Skeletal muscle cell (primary cell): ENCODE measurements at places on chromosomes 1 and 21.

GRCh38 chr1:230144758-230145504 lies 77.9 kb downstream of the GALNT2 start:
- DNase-seq, result no peak

DNA sequence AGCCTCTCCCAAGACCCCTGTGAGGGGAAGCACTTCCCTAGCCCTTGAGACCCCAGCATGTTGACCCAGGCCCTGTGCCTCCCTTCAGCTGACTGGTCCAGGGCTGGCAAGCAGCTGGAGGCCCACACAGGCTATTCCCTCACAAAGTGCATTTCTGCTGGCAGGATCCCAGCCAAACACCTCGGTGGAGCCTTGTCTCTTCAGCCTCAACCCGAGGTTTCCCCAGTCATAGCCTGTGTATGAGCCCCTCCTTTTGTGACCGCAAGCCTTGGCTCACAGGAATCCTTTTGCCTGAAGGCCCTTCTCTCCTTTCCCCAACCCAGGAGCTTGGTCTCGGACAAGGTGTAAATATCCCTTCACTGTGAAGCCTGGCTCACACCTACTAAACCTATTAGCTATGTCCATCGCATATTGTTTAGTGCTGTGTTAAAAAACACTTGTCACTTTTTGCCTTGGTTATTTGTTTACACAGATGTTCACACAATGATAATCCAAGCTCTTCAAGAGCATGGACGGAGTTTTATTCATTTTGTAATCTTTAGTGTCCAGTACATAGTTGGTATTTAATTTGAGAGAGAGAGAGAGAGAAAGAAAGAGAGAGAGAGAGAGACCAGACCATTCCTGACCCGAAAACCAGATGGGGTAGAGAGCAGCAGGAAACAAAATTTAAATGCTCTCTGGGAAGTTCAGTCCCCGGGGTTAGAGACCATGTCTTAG lies 8.5 kb upstream of the CD247 start:
- no peak for DNase-seq

DNA sequence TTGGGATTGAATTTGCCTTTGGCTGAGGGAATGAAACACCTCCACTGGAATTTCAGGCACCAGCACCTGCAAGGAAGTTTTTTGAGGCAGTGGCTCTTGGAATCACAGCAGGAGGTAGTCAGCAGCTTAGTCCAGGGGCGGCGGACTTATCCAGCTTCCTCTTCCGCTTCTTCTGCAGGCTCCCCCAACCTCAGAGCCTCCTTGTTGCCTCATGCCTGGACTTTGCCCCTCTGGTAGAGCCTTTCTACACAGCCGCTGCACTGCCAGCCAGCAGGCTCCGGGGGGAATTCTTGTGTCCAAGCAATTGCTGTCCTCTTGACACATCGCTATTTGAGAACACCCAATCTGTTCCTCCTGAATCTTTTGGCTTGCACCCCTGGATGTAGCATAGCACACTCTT lies 4.4 kb upstream of the RHEX start:
- DNase-seq, result no peak

DNA sequence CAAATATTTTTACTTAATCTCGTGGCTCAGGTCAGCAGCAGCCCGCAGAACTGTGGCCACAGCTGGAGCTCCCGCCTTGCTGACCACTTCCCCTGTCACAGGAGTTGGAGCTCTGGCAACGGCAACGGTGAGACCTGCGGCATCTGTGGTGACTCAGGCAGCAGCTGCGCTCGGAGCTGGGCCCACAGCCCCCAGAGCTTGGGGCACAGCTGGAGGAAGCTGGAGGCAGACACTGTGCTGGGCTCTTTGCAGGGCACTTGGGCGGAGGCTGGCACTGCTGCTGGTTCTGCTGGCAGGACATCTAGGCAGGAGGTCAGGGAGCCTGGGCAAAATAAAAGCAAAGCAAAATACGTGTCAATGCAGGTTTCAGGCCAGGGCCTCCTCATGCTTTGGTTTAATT lies at the start of gene LCE3A:
Gene LCE3A (minus strand): TSS at position 301 of the 400 bp plus-strand sequence. CDS start 0 bp downstream, at position 301.
- peak; percentile 25 for DNase-seq

- DNase-seq, result no peak
These were observed 877.7 kb upstream of the PRMT6 start for GRCh38 chr1:106178791-106179190.

- no peak for DNase-seq
These were observed 13.2 kb downstream of the SETD4 start for GRCh38 chr21:36047139-36047538.

DNA sequence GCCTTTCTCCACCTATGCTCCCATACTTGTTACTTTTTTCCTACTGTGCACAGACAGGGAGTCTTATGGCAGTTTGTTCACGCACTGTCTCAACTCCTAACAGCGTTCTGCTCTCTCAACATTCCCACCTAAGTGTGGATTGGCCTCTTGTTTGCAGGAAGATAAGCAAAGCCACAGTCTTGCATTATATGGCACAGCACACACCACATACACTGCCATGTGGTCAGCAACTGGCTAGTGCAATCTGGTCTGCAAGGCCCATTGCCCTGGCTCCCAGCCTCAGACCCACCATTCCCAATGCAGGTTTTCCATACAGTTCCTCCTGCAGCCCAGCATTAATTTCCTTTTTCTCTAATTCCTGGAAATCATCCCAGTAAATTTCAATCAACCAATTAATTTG lies 38.3 kb upstream of the LAMC2 start:
- no peak for DNase-seq

- peak; percentile 87 for DNase-seq
These were observed 12.5 kb upstream of the SARS1 start for GRCh38 chr1:109201123-109201703.

- no peak for DNase-seq
These were observed 657 bp upstream of the LIN9 start for GRCh38 chr1:226309398-226310244.

- DNase-seq, result no peak
These were observed 24.1 kb downstream of the TNNT2 start for GRCh38 chr1:201353186-201353940.

DNA sequence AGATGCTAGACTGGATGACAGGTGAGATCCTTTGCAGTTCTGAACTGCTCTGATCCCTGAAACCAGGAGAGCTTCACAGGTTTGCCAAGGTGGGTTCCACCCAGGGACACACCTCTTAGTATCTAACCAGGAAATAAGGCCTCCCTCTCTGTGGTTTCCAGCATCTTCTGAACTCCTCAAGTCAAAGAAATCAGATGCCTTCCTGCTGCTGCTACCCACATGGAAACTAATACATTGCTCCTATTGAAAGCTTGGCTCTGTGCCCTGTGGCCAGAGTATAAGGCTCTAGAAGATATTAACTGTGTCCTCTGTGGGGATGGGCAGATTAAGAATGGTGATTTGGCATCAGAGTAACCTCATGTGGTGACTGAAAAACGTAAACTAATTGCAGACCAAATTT lies 75.0 kb upstream of the MRPS6 start:
- no peak for DNase-seq

DNA sequence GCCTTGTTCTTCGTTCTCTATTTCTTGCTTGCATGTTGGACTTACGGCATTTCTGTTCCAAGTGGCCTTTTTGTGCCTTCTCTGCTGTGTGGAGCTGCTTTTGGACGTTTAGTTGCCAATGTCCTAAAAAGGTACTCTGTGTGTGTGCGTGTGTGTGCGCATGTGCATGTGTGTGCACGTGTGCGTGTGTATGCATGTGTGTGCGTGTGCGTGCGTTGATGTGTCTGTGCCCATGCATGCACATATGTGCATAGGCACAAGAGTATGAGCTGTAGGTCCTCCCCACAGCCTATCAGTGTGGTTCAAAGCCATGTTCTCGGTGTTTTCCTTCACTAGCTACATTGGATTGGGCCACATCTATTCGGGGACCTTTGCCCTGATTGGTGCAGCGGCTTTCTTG lies 13.7 kb downstream of the NPPA start:
- no peak for DNase-seq

DNA sequence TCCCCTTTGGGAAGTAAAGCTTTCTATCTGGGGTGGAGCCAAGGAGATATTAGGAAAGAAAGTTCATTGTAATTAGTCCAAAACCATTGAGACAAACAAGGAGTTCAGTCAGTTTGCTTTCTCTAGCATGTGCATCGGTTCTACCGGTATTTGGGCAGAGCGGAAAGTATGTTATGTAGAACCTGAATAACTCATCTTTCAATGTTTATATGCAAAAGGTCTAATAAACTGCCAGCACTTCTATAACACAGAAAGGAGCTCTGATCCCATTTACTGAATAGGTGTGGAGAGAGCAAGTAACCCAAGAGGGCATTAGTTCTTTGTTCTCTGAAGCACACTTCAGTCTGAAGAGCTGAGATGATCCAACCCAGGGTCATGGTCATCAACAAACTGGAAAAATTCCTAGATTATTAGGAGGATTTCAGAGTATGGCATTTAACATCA lies 3.5 kb downstream of the TGFB2 start:
- no peak for DNase-seq

- DNase-seq, result no peak
These were observed 35.7 kb upstream of the MYSM1 start for GRCh38 chr1:58735586-58735985.

GRCh38 chr21:35868005-35868868 lies 192.1 kb downstream of the SETD4 start:
- no peak for DNase-seq

DNA sequence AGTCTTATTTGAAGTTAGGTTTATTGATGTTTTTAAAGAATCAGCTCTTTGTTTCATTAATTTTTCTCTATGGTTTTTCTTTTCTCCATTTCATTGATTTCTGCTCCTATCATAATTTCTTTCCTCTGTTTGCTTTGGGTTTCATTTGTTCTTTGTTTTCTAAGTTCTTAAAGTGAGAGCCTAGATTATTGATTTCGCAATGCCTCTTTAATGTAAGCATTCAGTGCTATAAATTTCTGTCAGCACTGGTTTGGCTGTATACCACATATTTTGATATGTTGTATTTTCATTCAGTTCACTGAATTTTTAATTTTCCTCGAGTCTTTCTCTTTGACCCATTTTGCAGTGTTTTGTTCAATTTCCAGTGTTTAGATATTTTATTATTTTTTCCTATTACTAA lies 68.7 kb downstream of the DNAH14 start:
- DNase-seq, result no peak

DNA sequence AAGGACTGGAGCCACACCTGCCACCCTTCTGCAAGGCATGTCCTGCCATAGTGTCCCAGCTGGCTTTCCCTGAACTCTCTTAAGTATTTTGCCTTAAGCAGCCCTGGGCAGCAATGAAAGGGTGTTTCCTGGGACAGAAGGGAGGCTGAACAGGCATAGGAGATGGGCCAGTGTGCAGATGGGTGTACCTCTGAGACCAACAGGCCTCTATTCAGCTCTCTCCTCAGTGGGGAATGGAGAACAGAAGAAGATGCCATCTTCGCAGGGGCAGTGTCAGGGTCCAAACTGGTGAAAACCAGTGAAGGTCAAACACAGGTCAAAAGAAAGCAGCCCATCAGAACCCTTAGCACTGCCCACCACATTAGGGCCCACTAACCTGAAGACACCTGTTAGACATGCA lies 53.2 kb downstream of the FAM78B start:
- no peak for DNase-seq

DNA sequence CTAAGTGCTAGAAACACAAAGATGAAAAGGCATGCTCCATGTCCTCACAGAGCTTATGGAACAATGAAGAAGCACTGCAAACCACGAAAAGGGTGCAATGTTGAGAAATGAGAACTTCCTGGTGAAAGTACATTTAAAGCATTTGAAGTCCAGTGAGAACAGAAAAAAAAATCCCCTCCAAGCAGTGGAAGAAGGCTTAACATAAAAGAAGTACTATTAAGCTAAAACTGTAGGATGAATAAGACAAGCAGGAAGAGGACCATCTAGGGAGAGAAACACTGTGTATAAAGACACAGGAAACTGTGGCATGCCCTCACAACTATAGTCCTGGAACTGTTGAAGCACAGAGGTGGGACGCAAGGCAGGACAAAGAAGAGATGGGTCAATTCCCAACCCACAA lies 10.0 kb downstream of the TP53BP2 start:
- DNase-seq, result no peak

DNA sequence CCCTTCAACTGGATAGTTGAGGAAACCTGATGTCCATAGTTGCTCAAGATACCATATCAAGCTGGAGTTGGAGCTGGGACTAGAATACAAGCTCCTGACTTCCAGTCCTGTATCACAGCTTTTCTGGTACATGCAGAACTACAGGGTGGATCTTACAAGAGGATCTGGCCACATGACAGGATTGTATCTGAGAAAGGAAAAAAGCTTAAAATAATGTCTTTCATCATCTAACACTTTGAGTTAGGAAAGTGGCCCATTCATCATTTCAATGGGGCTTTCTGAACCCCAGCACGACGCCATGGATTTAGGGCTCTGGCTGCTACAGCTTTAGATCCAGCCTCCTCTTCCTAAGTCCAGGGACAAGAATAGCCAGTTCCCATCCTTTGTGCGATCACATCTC lies 46.9 kb downstream of the RASSF5 start:
- no peak for DNase-seq

DNA sequence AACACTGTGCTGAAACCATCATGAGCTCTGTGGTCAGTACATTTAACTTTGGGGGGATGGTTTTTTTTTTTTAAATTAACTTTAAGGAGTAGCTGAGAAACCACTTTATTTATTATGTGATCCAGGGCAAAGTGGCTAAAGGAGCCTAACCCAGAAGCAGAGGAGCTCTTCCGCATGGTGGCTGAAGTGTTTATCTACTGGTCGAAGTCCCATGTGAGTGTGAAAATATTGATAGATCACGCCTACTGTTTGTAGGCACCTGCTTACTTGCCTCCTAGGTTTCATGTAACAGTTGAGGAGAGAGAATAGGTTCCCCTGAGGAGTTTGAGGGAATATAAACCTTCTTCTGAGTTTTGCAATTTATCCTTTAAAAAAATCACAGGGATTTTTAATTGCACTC lies 181.4 kb downstream of the ZP4 start:
- no peak for DNase-seq

DNA sequence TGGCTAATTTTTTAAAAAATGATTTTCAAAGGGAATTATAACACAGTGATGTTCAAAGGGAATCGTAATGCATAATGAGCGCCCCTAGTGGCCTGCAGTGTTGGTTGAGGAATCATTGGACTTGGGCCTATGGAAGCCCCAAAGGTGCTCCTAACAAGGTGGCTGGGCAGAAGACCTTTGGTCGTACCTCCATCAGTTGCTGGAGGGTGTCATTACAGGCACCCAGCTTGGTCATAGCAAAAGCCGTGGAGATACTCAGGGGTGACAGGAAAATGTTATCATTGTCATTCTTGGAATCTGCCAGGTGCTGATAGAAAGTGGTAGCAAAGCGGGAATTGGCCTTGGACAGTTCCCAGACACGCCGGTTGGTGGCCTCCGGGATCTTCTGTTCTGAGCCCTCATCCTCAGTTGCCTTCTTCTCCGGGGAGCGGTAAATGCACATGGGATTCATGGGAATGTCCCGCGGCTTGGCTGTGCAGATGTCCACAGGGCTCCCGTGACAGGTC lies 2.7 kb downstream of the SERPINC1 start:
- no peak for DNase-seq

- no peak for DNase-seq
These were observed 2.2 kb upstream of the SEMA4A start for GRCh38 chr1:156151093-156151688.

- DNase-seq, result peak; percentile 23
These were observed 99.2 kb upstream of the MROH9 start for GRCh38 chr1:170836141-170836540.
